ENCODE measurements at places on chromosomes 7 and 10. TPM values are rescaled to one million over a fixed set of nuclear protein-coding genes. Genes with fewer than 3 reads are reported as not detected.

GRCh38 chr7:50674896-50675835 is 107.5 kb downstream of the GRB10 start:
- DNase-seq = no peak

GRCh38 chr10:72409167-72409566 is 54.4 kb upstream of the DNAJB12 start:
- no peak for DNase-seq

DNA sequence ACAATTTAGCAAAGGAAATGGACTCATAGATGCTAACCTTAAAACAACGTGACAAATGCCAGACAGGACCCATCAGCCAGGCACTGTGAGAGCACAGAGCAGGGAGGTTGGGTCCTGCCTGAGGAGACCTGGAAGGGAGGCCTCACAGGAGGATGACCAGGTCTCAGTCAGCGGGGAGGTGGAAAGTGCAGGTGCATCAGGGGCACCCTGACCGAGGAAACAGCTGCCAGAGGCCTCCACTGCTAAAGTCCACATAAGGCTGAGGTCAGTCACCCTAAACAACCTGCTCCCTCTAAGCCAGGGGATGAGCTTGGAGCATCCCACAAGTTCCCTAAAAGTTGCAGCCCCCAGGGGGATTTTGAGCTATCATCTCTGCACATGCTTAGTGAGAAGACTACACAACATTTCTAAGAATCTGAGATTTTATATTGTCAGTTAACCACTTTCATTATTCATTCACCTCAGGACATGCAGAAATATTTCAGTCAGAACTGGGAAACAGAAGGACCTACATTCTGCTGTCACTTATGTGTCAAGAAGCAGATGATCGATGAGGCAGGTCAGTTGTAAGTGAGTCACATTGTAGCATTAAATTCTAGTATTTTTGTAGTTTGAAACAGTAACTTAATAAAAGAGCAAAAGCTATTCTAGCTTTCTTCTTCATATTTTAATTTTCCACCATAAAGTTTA is 157.6 kb upstream of the LANCL2 start:
- DNase-seq = no peak

DNA sequence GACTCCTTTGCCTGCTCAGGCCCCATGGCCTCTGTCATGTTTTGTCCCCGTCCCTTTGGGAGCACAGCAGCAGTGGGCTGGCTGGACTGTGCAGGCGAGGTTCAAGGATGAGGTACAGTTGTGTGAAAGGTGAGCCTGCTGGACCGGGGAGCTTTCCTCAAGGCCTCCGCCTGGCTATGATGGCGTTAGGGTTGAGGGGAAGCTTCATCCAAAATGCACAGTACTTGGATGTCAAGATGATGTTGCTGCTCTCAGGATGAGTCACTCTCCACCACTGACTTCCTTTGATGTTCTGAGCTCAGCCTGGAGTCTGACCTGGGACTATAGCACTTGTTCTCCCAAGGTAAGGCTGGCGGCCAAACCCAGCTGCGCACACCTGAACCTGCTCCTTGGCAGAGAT is 152.7 kb upstream of the SHH start:
- no peak for DNase-seq

DNA sequence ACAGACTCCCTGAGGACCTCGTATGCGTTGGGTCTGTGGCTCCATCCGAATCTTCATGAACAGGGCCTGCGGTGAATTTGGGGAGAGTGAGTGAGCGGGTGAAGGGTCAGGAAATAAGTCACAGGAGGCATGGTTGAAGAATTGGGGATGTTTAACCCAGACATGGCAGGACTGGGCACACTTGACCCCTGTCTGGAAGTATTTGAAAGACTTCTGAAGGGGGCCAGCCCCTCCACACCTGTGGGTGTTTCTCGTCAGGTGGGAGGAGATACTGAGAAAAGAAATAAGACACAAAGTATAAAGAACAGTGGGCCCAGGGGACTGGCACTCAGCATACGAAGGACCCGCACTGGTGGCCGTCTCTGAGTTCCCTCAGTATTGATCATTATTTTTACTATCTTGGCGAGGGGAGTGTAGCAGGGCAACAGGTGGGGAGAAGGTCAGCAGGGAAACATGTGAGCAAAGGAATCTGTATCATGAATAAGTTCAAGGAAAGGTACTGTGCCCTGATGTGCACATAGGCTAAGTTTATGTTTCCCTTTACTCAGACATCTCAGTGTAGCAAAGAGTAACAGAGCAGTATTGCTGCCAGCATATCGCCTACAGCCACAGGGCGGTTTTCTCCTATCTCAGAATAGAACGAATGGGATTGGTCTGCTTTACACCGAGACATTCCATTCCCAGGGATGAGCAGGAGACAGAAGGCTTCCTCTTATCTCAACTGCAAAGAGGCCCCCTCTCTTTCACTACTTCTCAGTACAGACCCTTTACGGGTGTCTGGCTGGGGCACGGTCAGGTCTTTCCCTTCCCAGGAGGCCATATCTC is 38.2 kb upstream of the PFKFB3 start:
- no peak for DNase-seq

DNA sequence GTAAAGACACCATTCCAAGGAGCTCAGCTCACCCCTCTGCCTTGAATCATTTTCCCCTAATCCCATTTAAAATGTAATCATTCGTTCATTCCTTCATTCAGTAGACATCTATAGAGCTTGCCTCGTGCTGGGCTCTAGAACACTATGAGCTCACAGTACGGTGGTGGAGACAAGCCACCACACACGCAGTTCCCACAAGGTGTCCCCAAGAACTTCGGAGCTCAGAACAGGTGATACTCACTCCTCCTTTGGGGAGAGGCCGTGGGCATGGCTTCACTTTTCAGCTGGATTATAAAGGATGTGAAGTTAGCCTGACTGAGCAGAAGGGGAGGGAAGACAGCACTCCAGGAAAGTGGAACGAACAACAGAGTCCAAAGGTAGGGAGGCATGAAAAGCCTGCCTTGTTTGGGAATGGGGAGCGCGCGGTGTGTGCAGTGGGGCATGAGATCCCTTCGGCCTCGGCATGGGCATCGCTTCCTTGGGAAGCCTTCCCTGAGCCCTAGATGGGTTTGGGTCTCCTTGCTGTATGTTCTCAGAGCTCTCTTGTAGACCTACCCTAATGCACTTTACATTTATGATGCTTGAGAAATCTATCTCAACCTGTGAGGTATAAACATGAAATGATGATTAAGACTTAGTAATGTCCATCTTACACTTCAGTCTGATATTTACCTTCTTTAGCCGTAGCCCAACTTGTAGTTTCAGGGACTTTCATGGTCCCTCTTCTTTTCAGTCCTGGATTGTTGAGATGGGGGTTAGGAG is 809 bp upstream of the OGA start:
- no peak for DNase-seq

Gene ARID5B
- total RNA-seq = 52.5 TPM

Gene SERPINE1
- total RNA-seq = 3.1 TPM

DNA sequence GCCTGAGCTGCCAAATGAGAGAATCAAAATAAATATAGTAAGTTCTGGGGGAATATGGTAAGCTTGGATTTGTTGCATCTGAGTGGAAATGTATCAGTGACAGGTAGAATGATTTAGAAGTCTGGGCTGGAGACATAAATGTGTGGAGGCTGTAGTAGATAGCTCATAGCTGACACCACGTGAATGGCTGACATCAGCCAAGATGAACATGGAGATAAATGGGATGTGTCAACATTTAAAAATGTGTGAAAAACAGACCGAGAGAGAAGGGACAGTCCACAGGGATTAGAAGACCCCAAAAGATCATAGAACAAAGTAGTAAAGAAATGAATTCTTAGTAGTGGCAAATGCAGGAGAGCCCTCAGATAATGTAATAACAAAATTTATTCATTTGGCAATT is 40.9 kb downstream of the NAMPT start:
- no peak for DNase-seq

DNA sequence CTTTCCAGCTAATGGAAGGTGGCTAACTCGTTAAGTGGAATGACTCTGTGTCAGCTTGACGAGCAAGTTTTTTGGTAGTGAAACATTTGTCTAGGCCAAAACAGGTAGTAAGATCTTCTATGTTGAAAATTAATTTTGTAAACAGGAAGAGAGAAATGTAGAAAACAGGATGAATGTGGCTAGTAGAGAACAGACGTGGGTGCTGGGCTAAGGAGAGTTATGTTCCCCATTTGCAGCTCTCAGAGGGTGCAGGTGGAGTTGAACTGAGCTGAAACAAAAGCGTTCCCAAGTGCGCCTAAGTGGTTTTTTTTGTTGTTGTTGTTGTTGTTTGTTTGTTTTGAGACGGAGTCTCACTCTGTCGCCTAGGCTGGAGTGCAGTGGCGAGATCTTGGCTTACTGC is 59.5 kb upstream of the SRPK2 start:
- DNase-seq = no peak

- no peak for DNase-seq
Observed at GRCh38 chr10:109887243-109887642, 36.1 kb downstream of the XPNPEP1 start.

Gene GTF2IRD1
- 8.6 TPM for total RNA-seq

DNA sequence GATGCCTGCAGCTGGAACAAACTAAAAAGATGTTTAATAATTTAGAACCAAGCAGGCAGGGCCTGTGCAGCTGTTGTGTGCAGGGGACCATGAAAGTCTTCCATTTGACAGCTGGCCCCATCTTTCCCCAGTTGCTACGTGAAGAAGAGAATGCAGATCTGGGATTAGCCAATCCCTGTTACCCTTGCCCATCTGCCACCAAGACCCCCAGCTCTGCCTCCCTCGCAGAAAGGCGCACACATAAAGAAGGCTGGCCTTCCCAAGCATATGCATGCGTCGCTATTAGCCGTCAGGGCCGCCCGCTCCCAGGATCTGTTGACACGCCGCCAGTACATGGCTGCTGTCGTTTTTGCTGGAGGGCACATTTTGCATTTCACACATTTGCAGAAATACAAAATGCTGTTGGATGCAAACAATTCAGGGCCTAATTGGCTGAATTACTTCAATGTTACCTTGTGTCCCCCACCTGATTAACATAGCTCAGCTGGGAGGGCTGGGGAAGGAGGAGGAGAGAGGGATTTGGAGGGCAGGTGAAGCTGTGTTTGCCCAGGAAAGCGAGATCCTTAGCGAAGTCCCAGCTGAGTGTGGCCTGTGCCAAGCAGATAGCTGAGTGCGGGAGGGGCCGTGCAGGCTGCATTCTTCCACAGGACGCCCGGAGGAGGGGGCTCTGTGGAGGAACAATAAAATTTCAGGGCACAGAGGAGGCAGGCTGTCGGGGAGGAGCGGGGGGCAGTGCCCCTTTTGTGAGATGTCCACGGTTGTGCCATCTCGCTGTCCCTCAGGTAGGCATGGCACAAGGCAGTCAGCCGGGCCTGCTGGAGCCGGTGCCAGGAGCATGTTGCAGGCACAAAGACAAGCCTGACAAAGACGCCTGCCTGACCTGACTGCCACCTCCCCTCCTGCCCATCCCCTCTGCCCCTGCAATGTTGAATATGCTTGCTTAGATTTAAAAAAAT is 443.0 kb upstream of the MKI67 start:
- no peak for DNase-seq

DNA sequence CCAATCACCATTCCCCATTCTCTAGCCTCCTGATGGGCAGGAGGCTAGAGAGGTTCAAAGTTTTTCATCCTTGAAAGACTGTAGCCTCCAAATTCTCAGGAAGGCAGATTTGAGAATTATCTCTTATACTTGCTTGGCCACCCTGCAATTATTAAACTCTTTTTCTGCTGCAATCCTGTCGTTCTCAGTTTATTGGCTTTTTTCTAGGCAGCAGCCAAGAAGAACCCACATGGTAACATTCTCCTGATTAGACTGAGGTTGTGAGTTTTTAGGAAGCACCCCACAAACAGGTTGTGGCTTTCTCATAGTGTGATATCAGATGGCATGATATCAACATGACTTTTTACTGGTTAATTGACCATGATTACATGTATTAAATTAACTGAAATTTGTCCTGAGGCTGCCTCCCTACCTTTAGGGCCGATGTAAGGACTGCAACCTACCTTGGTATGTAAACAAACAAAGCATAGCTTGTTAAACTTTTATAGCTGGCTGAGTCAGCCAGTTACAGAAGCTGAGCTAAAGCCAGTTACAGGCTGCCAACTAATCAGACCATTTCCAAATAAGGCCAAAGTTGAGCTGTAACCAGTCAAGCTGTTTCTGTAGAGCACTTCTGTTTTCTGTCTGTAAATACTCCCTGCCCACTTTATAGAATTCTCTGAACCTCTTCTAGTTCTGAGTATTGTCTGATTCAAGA is 3.2 kb upstream of the ZNF248 start:
- no peak for DNase-seq

DNA sequence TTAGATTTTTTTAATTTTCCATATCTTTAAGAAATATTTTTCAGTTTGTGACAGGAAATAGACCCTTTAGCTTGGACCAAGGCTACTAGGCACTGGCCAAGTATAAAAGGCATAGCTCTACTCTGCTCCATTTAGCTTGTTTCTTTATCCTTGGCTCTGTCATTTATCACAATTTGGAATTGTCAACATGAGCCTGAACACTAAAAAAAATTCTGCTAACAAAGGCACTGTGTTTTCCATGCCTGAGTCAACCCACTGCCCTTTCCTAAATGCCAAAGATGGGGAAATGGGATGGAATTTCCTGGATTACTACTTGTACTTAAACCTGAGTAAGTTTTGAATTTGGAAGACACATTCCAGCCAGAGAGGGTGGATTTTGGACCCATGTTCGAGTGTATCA is 128.4 kb downstream of the NSUN6 start:
- DNase-seq = no peak

DNA sequence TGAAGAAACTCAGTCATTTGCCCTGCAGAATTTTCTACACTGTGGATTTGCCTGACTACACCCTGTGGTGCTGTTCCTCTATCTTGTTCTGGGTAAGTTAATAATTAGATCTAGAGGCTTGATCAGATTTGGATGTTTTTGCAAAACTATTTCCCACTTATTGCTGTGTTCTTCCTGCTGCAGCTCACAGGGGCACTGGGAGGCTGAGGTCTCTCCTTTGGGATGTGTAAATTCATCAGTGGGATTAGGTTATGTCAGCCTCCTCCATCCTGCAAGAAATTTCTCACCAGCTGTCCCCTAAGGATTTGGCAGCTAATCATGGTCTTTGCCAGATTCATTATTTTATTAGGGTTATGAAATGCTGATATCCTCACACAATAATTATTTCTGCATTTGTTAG is 148.1 kb upstream of the ZNF32 start:
- DNase-seq = no peak

- no peak for DNase-seq
Observed at GRCh38 chr10:18334116-18334867, 194.1 kb downstream of the CACNB2 start.

Gene BLNK
- 7.3 TPM for total RNA-seq

DNA sequence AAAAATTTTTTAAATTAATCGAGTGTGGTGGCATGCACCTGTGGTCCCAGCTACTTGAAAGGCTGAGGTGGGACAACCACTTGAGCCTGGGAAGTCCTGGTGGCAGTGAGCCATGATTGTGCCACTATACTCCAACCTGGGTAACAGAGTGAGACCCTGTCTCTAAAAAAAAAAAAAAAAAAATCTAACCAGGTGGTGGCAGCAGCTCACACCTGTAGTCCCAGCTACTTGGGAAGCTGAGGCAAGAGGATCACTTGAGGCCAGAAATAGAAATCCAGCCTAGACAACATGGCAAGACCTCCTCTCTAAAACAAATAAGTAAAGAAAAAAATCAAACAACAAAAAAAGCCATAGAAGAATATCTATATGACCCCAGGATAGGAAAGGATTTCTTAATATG is 3.6 kb upstream of the MYOF start:
- no peak for DNase-seq

Gene MUC12
- 1.1 TPM for total RNA-seq

GRCh38 chr10:132100091-132100481 is 34.3 kb downstream of the JAKMIP3 start:
- no peak for DNase-seq
